Activated CD4-positive, alpha-beta memory T cell treated with anti-CD3 and anti-CD28 coated beads, Interleukin-2, amount 10 ng/mL, durations not matched to agents 7 days and 5 days (primary cell): ENCODE measurements at places on chromosomes 13 and 19. TPM values are rescaled to one million over a fixed set of nuclear protein-coding genes. Genes with fewer than 3 reads are reported as not detected.

GRCh38 chr13:97109256-97109655, 112.9 kb upstream of the MBNL2 start:
- peaks cover 7% of the 10 kb centered on the region for H3K4me1 ChIP-seq
- H3K27ac ChIP-seq: no peak overlapping the region
- H3K36me3 ChIP-seq: no peaks in the 10 kb centered on the region
- no peak for DNase-seq

- no peak for DNase-seq
- H3K27ac ChIP-seq: no peak overlapping the region
- no peaks in the 10 kb centered on the region for H3K4me1 ChIP-seq
These were observed 193.2 kb downstream of the IRS2 start for GRCh38 chr13:109593230-109593629.

DNA sequence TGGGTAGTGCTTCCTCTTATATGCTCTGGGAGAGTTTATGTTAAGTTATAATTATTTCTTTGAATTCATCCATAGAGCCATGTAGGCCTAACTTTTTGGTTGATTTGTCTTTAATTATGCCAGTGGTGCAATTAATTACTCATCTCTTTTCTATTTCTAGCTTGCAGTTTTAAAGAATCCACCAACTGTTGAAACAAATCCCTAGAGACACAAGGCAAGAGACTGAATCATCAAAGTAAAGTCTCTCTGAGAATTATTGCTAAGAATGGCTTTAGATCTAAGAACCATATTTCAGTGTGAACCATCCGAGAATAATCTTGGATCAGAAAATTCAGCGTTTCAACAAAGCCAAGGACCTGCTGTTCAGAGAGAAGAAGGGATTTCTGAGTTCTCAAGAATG, 5.9 kb upstream of the ZNF551 start:
- no peak overlapping the region for H3K27ac ChIP-seq
- no peaks in the 10 kb centered on the region for H3K27me3 ChIP-seq
- DNase-seq: no peak
- no peaks in the 10 kb centered on the region for H3K36me3 ChIP-seq
- no peaks in the 10 kb centered on the region for H3K4me1 ChIP-seq

DNA sequence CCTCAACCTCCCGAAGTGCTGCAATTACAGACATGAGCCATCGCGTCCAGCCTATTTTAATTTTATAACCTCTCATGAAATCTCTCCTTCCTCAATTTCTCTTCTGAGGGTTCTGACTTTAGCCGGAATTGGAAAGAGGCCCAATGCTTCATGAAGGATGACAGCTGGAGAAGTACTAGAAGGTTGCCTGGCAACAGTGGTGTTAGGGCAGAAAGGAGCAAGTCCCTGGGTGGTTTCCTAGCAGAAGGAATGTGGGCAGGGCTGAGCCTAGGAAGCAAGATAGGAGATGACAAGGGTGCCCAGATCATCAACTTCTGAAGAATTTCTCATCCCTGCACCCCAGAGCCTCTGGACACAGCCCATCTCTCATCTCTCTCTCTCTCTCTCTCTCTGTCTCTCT, 25.8 kb downstream of the CACNG6 start:
- H3K27ac ChIP-seq: no peak overlapping the region
- DNase-seq: no peak
- H3K4me1 ChIP-seq: peaks cover 25% of the 10 kb centered on the region
- H3K4me3 ChIP-seq: no peak overlapping the region
- H3K36me3 ChIP-seq: no peaks in the 10 kb centered on the region

DNA sequence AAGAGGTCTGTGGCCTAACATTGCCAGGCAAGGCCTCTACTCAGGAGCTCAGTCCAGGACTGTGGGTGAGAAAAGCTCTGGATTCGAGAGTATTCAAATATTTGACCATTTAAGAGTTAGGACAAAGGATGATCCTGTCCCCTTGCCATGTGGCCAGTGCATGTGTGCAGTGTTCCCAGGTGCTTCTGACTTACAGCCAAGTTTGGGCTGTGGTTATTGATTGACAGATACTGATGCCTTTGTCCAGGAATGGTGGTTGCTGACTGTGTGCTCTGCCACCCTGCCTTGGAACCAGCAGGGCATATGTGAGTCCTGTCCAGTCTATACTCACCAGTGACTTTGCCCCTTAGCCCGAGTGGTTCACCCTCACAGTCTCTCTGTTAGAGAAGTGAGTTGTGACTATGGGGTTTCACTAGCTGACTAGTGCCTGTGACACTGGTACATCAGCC, 51.9 kb downstream of the GARRE1 start:
- peaks cover 30% of the 10 kb centered on the region for H3K4me1 ChIP-seq
- H3K27me3 ChIP-seq: no peaks in the 10 kb centered on the region
- H3K36me3 ChIP-seq: peaks cover 18% of the 10 kb centered on the region
- H3K4me3 ChIP-seq: no peak overlapping the region
- no peak overlapping the region for H3K27ac ChIP-seq

DNA sequence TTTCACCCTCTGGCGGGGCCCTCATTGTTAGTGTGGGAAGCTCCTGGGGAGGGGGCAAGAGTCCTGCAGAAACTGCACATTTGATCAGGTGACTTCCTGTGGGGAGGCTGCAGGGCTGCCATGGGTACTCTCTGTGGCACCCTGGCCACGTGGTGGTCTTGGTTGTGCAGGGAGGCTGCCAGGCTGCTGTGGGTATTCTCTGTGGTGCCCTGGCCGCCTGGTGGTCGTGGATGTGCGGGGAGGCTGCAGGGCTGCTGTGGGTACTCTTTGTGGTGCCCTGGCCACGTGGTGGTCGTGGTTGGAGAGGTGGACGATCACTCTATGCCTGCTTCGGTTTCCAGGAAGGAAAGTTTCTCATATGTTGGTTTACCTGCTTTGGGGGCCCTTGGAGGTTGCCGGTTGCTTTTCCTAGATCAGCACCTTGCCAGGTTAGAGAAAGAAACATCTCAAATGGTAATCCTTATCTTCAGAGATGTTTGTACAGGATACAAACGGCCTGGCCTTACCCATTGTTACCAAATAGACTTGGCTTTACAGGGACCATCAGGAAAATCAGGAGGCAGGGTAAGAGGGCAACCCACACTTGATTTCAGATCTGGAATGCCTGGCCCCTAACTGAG, 22.9 kb downstream of the TEX29 start:
- no peak overlapping the region for H3K27ac ChIP-seq
- DNase-seq: no peak
- H3K36me3 ChIP-seq: no peaks in the 10 kb centered on the region
- H3K27me3 ChIP-seq: no peaks in the 10 kb centered on the region
- H3K4me1 ChIP-seq: no peaks in the 10 kb centered on the region
- H3K4me3 ChIP-seq: no peak overlapping the region

DNA sequence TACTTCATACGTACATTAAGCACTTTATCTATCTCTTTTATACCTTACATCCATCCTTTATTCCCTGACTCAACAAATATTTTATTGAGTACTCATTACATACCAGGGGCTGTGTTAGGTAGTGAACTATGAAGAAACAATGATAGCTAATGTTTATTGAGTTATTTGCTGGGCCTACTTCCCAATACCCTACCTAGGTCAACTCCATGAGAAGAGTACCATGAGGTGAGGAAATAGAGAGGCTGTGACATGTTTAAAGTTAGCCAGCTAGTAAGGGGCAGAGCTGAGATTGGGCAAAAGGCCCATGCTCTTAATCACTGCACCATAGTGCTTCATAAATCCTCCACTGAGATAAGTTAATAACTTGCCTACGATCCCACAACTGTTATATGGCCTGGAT, 79.9 kb downstream of the FREM2 start:
- H3K4me3 ChIP-seq: no peak overlapping the region
- DNase-seq: no peak
- no peaks in the 10 kb centered on the region for H3K36me3 ChIP-seq
- H3K27ac ChIP-seq: no peak overlapping the region

GRCh38 chr13:102940770-102941169, 94.9 kb downstream of the ERCC5 start:
- no peaks in the 10 kb centered on the region for H3K36me3 ChIP-seq
- H3K27me3 ChIP-seq: no peaks in the 10 kb centered on the region
- no peak overlapping the region for H3K4me3 ChIP-seq
- DNase-seq: no peak
- no peak overlapping the region for H3K27ac ChIP-seq

GRCh38 chr13:75620020-75620419, 16.1 kb upstream of the LMO7 start:
- H3K27me3 ChIP-seq: no peaks in the 10 kb centered on the region
- peaks cover 7% of the 10 kb centered on the region for H3K36me3 ChIP-seq
- no peak overlapping the region for H3K27ac ChIP-seq
- no peak for DNase-seq
- H3K4me1 ChIP-seq: no peaks in the 10 kb centered on the region

GRCh38 chr13:79404985-79405384, 1.1 kb downstream of the RBM26 start:
- H3K27ac ChIP-seq: no peak overlapping the region
- H3K4me3 ChIP-seq: no peak overlapping the region
- peaks cover 16% of the 10 kb centered on the region for H3K36me3 ChIP-seq
- no peaks in the 10 kb centered on the region for H3K27me3 ChIP-seq

- DNase-seq: no peak
- no peaks in the 10 kb centered on the region for H3K27me3 ChIP-seq
- H3K4me3 ChIP-seq: no peak overlapping the region
- H3K36me3 ChIP-seq: no peaks in the 10 kb centered on the region
These were observed 155.5 kb downstream of the TNFSF13B start for GRCh38 chr13:108425056-108425455.

The SLC15A1 gene
- not detected for total RNA-seq

The GADD45B gene
- 52.2 TPM for total RNA-seq

The CGB5 gene
- total RNA-seq: not detected

The RDH8 gene
- not detected for total RNA-seq

The CGB2 gene
- not detected for total RNA-seq
